ENCODE measurements at places on chromosomes 3 and 15.
A peak's percentile ranks its signal among the peaks of the same experiment; 100 is the strongest.

GRCh38 chr3:148002705-148003205, 593.6 kb downstream of the ZIC1 start:
- no peak for DNase-seq

DNA sequence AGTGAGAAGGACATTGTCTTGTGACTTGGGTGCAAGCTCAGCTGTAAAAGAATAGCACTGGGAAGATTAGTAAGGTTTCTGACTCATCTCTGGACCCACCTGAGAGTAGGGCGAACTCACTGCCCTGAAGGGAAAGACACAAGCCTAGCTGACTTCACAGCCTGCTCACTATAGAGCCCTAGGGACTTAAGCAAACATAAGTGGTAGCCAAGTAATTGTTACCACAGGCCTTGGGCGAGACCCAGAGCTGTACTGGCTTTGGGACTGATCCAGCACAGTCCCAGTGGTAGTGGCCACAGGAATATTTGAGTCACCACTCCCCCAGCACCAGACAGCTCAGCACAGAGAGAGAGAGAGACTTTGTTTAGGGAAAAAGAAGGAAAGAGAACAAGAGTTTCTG, 429.9 kb downstream of the TBL1XR1 start:
- DNase-seq, result no peak

DNA sequence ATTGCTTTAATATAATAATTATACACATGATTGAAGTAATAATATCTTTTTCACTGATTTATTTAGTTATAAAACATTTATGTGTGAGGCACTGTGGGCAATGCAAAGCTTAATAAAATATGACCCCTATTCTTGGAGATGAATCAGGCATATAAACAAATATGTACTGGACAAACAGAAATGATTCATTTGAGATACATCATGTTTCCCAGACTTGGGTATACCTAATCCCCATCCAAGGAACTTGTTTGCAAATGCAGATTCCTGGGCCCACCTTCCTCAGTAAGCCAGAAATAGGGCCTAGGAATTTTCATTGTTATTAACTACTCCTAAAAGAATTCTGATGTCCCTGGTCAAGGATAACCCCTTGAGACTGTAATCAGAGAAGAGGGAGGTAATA, 184.2 kb downstream of the CHL1 start:
- no peak for DNase-seq

DNA sequence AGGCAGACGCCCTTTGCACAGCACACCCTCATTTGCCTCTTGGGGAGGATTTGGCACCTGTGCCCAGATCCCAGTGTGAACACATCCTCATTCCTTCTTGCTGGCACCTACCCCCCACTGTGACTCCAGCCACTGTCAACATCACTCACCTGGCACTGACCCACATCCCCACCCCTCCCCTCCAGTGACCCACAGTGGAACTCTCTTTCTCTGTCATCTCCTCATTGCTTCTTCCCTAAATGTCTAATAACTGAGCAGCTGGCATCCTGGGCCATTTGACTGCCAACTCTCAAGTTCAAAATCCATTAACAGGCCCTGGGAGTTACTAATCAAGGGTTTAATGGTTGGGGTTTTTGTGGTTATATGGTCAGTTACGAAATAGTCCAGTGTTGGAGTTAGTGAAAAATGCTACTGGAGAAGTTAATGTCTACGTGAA, 14.4 kb downstream of the SNAPC5 start:
- no peak for DNase-seq

DNA sequence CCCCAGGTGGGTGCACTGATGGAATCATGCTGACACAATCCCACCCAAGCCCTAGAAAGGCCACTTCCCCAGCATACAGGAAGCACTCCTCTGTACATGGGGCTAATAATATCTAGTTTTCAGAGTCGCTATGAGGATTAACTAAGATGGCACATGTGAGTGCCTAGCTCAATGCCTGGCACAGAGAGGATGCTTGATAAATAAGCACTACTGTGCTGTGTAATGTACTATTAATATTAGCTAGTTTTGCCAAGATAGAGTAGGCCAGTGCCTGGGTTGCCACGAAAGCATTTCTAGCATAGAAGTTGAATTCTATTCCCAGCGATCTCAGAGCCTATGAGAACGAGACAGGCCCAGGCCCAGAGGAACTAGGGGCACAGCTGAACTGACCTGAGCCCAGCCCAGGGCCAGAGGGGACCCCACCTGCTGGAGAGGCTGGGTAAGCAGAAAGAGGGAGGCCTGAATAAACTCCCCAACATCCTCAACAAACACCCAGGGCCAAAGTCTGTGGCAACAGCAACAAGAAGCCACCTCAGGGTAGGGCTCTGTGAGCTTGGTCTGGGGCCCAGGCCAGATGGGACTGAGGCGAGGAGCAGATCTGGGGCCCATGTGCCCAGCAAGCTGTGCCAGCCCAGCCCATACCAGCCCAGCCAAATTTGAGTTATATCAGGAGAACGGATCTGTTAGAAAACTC, 7.6 kb upstream of the SEMA7A start:
- no peak for DNase-seq

DNA sequence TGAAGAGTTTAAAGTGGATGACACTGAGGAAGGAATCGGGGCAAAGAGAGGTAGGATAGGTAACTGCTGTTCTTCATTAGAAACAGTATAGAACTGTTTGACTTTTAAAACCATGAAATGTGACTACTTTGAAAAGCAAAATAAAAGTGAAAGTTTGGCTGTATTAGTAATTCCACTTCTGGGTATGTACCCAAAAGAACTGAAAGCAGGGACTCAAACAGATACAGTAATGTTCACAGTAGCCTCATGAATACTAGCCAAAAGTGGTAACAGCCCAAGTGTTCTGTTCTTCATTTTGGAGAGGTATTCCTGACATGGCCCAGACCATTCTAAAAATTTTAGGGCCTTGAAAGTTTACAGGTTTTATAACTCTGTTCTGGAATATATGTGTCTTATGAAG, 1055.4 kb downstream of the TBL1XR1 start:
- DNase-seq, result no peak

DNA sequence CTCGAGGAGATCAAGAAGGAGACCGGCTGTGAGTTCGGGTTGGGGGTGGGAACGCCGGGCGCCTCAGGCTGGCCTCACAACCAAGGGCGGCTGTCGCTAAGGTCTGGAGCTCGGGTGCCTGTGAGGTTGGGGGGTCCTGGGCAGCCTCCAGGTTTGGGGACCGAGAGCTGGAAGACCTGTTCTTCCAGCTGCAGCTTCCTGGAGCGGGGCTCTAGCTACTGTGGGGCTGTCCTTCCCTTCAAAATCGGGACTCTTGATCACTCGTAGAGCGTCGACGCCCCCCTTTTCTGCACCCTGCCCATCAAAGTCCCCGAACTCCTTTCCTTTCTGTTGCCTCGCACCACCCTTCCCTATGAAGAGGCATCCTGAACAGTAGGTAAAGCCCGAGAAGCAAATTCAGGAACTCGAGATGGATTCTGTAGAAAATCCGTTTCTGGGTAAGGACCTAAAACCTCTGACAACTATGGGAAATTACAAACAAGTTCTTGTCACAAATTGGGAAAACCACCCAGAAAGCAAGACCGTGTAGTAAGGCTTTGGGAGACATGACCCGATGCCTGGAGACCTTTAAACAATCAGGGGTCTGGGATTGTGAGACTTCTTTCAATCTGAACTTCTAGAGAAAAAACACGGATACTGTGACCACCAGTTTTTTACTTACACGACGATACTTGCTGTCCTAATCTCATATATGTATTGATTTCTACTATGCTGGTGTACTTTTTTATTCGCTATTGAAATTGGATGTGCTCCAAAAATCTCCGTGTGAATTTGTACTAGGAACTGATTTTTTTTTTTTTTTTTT, 556 bp downstream of the CHP1 start:
- no peak for DNase-seq

- DNase-seq, result peak; percentile 53
Observed at GRCh38 chr3:125054449-125055329, 1.1 kb downstream of the HEG1 start.

- no peak for DNase-seq
Observed at GRCh38 chr3:120820748-120821147, 78.2 kb downstream of the GTF2E1 start.

DNA sequence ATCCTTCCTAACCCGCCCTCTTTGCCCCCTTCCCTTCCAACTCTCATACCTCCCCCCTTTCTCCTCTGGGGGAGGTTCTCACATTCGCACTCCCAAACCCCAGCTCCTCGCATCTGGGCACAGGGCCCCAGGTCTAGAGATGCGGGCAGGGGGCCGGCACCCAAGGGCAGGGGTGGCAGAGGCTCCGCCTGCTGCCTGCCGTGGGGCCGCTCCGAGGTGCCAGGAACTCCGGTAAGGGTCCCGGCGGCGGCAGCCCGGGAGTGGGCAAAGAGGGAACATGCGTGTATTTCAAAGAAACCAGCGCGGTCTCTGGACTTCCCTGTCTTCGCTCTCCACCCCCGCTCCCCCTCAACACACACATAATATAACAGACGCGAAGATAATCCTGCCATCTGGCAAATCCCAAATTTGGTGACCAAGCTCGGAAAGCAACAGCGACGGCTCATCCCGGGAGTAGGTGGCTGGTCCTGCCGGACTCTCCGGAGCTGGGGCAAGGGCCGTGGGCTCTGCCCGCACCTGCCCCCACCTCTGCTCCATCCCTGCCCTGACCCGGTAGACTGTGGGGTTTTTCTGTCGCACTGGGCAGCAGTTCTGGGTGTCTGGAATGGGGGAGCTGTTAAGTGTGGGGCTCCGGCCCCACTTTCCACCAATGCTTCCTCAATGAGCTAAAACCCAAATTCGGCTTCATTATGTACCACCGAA, 31.0 kb downstream of the NR2F2 start:
- no peak for DNase-seq

GRCh38 chr15:95105229-95105628, 873.9 kb downstream of the MCTP2 start:
- no peak for DNase-seq

DNA sequence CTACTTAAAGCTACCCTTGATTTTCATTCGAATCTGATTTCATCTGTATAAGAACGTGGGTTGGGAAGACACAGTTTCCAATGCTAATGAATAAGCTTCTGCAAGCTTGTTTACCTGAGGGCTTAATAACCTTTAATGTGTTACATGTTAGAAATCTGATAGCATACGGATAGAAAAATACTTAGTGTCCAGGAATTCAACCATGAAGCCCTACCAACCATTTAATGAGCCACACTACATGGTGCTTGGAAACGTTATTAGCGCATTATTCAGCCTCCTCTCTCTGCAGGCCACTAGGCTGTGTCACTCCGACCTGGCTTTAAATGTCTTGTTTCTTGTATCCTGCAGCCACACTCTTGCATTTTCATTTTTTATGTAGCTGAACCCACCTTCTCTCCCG, 1.6 kb downstream of the FAM81A start:
- no peak for DNase-seq

GRCh38 chr3:136804141-136804540, 14.8 kb upstream of the SLC35G2 start:
- DNase-seq, result no peak

GRCh38 chr3:114519415-114519814, 225.6 kb downstream of the TIGIT start:
- no peak for DNase-seq

GRCh38 chr15:66642514-66642913, 59.5 kb upstream of the SMAD6 start:
- DNase-seq, result no peak

GRCh38 chr3:143810953-143811265, 37.4 kb downstream of the SLC9A9 start:
- DNase-seq, result no peak

GRCh38 chr3:13195374-13195773, 122.1 kb upstream of the IQSEC1 start:
- DNase-seq, result no peak

DNA sequence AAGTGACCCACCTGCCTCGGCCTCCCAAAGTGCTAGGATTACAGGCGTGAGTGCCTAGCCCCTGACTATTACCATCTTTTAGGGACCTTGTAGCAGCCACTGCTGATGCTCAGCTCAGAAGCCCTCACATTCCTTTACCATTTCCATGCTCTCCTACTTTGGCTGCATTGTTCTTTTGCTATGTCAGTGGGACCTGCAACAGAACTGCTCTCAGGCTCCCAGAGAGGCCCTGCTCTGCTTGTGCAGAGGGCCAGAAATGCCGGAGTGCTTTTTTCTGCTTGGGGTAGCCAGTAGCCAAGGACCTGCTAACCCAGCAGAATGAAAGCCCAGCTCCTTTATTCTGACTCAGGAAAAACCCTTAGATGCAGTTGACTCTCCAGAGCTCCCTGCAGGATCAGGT, 18.3 kb upstream of the PROK2 start:
- no peak for DNase-seq

GRCh38 chr15:99545605-99546004, 20.2 kb upstream of the MEF2A start:
- DNase-seq, result no peak
